Islet precursor cell (in vitro differentiated cells): ENCODE measurements at places on chromosomes 13 and 19.
A peak's percentile ranks its signal among the peaks of the same experiment; 100 is the strongest.

- DNase-seq = no peak
Measured at GRCh38 chr19:19334063-19334988, 13.7 kb downstream of the MAU2 start.

DNA sequence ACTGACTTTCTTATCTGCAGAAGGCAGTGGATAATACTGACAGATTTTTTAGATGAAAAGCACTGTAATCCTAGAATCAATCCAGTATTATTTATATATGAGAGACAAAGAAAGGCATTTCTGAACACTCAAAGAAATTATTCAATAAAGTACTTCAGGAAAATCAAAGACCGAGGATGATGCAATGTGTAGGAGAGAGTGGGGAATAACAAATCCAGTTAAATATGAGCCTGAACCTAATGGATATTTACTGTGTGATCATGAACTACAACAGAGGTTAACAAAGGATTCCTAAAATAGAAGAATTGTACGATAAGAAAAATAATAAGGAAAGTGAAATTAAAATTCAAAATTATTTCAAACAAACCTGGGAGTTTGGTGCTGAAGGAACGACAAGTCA lies 69.3 kb downstream of the ANKRD10 start:
- DNase-seq = no peak

DNA sequence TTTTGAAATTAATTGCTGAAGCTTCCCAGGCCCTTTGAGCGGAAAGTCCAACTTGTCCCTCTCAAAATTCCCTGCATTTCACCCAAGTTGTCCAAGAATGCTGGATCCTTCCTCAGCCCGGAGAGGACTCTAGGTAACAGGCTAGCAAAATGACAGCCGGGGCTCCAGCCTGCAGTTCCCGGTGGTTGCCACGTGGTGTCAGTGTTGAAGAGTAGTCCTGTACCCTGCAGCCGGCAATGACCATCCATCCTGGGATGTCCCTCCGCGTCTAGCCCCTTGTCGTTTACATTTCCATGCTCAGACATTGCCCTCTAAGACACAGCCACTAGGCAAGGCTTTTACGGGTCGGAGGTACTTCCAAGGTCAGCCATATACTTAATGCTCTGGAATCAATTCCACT lies 31.4 kb upstream of the MTIF3 start:
- peak; percentile 88 for DNase-seq

DNA sequence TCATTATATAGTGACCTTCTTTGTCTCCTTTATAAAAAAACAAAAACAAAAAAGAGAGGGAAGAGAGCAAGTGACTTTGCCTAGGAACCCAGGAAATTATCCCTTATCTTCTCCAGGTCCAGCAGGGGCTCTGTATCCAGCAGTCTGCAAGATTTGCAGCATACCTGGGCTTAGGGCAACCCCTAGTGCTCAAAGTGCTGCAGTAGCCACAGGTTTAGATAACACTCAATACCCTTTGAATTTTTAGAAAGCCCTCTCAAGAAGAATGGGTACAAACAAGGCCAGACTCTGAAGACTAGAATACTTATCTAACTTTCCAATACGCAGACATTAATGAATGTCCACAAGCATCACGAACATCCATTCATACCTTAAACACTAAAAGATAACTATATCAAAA lies 43.2 kb downstream of the CCNA1 start:
- no peak for DNase-seq

DNA sequence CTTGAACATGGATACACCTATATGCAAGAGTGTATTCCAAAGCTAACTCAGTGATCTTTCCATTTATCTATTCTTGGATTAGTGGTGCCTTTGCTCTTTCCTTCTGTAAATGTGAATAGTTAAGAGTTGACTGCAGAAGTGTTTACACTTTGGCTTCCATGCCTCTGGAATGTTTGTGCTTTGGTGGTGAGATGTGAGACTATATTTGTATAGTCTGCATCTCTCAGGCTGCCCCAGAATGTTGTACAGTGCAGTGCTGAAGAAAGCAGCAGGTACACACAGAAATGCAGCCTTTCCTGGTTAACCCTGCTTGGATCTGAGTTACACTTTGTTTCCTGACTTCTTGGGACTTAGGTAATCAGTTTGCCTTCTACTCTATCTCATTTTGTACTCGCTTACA lies 90.2 kb downstream of the DNAJC15 start:
- no peak for DNase-seq

DNA sequence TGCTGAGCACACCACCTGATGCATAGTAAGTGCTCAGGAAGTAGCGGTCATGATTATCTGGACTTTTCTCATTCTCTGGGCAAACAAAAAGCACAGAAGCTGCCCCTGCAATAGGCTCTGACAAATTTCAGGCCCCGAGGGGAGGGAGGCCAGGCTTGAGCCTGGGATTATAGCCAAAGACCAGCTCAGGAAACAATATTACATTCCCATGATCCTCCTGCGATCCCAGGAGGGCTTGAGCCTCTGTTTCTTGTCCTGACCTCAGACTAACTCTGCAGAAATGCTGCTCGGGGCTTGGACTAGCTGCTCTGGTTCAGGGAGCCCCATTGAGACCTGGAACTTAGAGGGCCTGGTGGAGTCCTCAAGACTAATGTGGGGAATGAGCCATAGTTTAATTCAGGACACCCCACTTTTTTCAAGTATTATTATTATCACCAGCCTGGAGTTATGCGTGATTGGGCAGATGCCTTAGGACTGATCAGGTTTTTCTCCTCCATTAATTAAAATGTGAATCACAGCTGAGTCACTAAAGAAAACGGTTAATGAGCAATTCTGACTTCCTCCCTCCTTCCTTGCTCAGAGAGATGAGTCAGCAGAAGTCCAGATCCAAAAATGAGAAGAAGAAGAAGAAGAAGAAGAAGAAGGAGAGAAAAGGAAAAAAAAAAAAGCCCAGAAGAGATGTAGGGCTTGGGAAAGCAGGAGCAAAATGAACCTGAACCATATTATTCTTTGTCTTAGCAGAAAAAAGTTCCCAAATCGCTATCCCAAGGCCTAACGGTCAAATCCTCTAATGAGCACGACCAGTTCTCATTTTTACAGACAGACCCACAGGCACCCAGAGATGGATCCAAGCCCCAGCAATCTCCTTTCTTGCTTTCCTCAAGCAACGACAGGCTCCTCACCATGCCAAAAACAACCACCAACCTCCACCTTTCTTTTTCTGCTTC lies 107.2 kb downstream of the CACNA1A start:
- peak; percentile 56 for DNase-seq

GRCh38 chr13:73081256-73081915 lies 22.6 kb downstream of the KLF5 start:
- DNase-seq = peak; percentile 60

- no peak for DNase-seq
Measured at GRCh38 chr13:100069278-100069677, 19.6 kb upstream of the PCCA start.

- no peak for DNase-seq
Measured at GRCh38 chr19:49767381-49767780, 580 bp downstream of the AP2A1 start.

DNA sequence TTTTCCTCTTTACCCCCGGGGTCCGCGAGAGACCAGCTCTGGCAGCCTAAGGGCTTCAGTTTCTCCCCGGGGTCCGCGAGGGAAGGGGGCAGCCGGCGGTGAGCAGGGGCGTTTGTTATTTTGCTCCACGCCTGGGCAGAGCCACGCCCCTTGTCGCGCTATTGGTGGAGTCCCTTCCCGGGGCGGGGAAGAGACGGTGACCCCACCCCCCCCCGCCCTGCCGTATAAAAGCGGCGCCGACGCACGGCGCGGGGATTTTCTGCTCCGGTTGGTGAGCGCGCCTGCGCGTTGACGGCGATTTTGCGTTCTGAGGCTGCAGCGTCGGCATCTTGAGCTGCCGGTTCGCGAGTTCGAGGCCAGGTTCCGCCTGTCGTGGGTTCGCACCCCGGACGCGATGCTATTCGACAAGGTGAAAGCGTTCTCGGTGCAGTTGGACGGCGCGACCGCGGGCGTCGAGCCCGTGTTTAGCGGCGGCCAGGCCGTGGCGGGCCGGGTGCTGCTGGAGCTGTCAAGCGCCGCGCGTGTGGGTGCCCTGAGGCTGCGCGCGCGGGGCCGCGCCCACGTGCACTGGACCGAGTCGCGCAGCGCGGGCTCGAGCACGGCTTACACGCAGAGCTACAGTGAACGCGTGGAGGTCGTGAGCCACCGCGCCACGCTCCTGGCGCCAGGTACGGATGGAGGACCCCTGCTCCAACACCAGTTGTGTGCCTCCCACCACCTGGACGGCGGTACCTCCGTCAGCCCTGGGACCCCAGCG lies at the start of gene ARRDC2:
ARRDC2 (plus strand) TSS at position 254 of the 757 bp plus-strand sequence; CDS start at position 395, 141 bp downstream.
- peak; percentile 95 for DNase-seq

GRCh38 chr13:32150239-32150638 lies 118.7 kb downstream of the FRY start:
- DNase-seq = no peak

- no peak for DNase-seq
Measured at GRCh38 chr13:100291624-100292023, 202.7 kb downstream of the PCCA start.

DNA sequence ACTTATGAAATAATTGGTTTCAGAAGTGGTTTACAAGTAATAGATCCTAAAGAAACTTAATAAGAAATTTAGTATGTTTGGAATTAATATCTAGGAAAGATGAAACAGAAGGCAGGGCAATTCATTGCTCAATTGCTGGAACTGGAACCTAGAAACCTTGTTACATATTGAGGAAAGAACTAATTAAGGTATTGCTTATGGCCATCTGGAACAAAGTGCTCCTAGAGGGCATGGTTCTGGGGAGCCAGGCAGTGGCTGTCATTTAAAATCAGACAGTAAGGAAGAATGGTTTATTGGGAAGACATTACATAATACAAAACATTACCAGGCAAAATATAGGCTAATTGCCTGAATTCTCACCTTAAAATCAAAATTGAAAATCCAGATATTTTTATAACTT lies 224.1 kb downstream of the SLITRK6 start:
- no peak for DNase-seq

GRCh38 chr13:20547479-20547908 lies 19.5 kb upstream of the IFT88 start:
- DNase-seq = no peak

DNA sequence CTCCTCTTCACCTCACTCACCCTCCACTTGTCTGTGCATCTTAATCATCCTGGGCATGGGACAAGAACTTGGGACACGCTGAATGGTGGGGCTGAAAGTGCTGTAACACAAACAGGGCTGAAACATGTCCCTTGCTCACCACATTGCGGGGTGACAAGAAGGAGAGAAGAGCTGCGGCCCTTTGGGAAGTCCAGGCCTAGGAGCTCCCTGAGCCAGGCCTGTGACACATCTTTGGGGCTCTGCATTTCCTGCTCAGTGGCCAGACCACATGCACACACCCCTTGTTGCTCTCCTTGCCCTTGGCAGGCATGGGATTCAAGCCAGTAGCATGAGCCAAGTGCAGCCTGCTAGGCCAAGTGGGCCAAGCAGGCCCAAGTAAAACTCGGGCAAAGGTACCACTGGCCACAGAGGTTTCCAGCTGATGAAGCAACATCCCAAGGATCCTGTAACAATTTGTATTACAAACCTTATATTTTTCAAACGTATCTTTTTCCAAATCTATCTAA lies 1384.3 kb upstream of the PCDH20 start:
- no peak for DNase-seq

- DNase-seq = no peak
Measured at GRCh38 chr13:111346101-111346680, 25.7 kb downstream of the TEX29 start.

DNA sequence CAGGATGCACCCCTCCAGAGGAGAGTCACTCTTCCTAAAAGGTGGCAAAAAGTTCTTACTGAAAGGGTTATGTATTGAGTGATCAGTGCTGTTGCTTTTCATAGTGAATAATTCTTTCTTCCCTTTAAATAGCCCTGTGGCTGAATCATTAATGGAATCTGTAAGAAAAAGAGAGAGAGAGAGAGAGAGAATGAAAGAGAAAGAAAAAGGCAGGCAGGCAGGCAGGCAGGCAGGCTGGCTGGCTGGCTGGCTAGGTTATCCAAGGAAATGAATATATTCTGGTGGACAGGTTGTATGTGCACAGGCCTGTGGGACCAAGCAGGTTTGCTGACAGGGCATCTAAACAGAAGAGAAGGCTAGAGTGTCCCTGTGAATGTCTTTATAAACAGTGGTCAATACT lies 100.5 kb downstream of the DLEU7 start:
- DNase-seq = no peak

DNA sequence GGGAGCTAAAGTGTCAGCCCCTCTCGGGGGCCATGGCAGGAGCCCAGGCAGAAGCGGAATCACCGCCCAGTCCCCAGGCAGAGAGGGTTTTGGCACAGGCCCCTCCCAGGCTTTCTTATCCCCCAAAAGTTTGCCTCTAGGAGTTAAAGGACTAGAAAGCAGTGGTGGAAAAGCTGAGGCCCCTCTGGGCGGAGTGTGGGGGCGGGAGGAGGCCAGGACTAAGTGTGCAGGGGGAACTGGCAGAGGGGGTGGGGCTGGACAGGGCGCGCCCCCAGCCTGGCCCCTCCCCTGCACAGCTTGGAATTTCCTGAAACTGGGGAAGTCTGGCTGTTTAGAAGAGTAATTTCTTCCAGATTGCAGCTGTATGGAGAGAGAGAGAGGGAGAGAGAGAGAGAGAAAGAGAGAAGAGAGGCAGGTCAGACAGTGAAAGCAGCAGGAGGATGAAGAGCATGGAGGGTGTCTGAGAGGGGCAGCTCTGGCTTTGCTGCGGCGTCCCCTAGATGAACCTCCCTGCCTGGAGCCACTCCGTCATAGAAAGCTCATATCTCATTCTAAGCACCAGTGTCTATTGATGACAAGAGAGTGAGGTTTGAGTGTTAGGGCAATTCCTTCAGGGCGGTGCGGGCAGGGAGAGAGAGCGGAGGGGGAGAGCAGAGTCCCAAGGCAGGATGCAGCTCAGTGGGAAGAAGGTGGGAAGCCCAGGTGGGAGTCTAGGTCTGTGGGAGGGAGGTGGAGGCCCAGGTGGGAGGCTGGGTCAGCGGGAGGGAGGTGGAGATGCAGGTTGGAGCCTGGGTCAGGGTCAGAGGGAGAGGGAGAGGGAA lies at the start of gene CDC42EP5:
CDC42EP5 (minus strand) TSS at position 226 of the 821 bp plus-strand sequence. CDS start 7,749 bp downstream, outside the sequence.
- DNase-seq = peak; percentile 83

DNA sequence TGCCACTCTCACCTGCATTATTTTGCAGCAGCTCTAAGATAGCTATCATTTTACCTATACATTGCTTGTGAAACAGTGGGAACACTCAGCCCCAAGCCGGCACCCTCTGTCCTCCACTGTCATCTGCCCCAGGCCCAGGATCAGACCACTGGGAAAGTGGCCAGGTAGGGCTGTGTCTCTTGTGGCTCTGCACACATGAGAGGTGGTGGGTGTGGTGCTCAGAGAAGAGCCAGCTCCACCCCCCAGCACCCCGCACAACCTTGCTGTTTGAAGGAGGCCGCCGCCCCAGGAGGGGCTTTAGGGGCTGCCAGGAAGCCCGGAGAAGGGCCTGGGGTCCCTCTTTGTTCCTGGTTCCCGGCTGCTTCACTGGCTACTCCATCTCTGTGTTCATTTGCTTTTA lies 26.6 kb downstream of the PPP1R37 start:
- DNase-seq = no peak

GRCh38 chr13:51905787-51906186 lies 44.0 kb downstream of the CCDC70 start:
- DNase-seq = no peak

- no peak for DNase-seq
Measured at GRCh38 chr13:28171266-28171665, 32.9 kb downstream of the PAN3 start.

- no peak for DNase-seq
Measured at GRCh38 chr19:27805848-27806247, 1407.1 kb downstream of the UQCRFS1 start.
